IPS DF 19.7 (cell line): ENCODE measurements at places on chromosomes 4 and X.

DNA sequence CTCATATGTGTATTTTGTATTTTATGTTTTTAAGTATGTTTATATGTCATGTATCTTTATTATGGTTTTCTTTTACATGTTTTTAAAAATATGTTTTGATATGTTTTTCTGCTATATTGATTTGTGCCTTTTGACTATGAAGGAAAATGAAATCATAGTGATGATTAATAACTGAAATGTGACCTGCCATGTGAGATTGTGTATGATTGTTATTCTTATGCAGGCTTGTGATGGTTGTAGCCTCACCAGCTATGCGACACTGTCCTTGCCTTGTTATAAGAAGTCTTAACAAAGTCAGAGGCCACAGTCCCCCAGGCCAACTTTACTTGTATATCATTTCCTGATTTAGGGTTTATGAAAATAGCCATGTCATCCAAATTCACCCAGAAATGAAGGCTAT is 83.2 kb downstream of the TMEM131L start:
- no peak for DNase-seq

DNA sequence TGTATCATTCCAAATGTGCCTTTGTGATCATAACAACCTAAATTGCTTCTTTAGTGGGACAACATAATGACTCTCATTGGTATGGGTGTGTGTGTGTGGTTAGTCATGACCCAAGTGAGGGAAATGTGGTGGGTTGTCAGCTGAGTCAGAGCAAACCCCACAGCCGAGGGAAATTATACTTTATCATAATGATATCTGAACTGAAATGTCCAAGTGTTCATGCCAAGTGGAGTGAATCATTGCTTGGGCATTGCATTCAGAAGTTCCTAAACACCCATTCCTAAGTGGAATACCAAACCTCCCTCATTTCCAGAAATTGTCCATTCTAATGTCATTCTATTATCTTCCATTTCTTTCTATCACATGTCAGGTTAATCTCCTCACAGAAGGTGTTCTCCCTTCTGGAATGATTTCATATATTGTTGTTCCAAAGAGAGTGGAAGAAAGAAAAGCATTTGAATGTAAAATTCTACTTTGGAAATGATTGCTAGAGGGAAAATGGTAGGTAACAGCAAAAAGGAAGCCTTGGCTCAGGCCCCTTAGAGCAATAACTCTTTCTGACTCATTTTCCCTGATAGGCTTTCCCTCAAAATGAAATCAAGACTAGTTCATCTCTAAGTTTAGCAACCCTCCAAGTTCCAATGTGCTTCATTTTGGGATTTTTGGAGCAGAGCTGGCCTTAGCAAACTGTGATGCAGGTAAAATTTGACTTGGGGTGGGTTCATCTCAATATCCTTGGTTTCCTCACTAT is 230.7 kb upstream of the KCNIP4 start:
- no peak for DNase-seq

- no peak for DNase-seq
These were observed 153.3 kb downstream of the IL15 start for GRCh38 chr4:141789716-141790115.

DNA sequence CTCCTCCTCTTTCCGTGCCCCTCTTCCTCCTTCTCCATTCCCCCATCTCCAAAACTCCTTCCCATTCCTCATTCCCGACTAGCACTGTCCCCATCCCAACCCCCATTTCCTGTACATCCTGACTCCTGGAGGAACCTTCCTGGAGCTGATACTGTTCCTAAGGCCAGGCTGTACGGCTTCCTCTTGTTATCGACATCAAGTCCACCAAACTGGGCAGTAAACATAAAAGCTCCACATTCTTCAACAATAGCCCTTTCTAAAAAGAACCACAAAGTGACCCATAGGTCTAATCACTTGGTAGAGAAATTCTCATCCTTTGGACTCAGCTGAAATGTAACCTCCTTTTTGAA is 22.9 kb downstream of the AWAT2 start:
- DNase-seq, result no peak

DNA sequence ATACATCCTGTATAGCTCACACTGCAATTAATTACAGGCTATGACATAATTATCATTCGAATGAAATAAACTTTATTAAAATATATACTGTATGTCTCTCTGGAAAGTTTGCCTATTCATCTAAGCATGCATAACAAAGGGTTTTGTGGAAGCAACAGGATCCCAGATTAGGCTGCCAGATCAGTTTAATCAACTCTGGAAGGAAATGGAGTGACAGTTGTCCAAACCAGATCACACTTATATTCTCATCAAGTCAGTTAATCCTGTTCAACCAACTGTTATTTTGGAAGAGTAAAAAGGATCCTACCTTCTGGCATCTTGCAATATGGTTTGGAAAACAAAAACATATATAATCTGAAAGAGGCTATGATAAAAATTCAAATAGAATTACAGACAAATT is 312.2 kb downstream of the FAT4 start:
- DNase-seq, result no peak

- no peak for DNase-seq
These were observed 311.3 kb upstream of the HS3ST1 start for GRCh38 chr4:11739992-11740391.

DNA sequence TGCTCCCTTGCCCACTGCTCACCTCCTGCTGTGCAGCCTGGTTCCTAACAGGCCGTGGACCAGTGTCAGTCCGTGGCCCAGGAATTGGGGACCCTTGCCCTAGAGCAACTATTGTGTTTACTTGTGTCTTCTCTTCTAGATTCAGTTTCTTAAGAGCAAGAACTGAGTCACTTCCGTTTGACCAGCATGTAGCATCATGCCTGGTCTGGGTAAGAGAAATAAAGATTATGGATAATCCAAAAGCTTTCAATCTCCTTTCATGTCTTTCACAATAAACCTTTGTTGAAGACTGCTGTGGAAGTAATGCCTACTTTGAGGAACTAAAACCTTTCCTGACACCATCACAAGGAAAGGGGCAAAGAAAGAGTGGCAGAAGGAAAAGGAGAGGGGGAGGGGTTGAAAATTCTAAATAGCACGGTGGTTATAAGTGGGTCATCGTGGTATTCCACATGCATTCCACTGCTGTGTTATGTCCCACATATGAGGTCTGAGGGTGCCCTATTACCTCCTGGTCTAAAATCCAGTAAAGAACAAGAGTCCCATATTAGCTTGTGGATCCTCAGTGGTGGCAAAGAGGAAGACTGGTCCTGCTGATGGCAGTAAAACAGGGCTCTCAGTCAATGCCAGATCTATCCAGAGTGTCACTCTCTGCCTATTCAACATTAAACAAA is 133.4 kb downstream of the RASL11B start:
- no peak for DNase-seq

GRCh38 chr4:187451776-187452175 is 543.8 kb upstream of the ZFP42 start:
- DNase-seq, result no peak

GRCh38 chr4:147799986-147800555 is 68.2 kb downstream of the ARHGAP10 start:
- DNase-seq, result no peak

DNA sequence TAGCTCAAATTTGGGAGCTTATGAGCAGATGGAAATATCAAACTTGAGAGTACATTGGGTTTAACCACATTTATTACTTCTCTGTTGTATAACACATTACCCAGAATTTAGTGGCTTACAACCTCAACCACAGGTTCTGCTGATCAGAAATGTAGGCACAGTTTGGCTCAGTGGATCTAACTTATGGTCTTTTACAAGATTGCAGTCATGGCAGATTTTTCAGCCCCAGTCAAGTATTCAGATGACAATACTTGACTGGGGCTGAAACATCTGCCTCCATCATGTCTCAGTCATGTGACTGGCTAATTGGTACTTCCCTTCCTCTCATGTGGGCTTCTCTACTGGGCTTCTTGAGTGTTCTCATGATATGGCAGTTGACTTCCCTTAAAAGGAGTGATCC is 44.0 kb upstream of the ADAD1 start:
- DNase-seq, result no peak

- DNase-seq, result no peak
These were observed 974.9 kb downstream of the RPA4 start for GRCh38 chrX:97858592-97858991.

DNA sequence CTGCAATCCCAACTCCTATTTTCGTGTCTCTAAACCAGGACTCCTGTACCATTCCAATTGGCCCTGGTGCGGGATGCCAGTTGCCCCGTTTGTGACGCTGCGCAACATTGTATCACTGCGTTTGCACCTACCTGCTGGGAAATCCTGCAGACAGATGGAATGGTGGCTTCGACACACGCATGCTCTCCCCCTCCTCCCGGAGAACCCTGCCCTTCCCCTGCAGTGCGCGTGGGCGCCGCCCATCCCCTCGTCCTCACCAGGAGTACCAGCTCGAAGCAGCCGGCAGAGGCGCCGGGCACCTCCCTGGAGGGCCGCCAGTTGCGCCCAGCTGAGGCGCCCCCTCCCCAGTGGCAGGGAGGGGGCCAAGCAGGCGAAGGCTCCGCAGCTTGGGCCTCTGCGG is 1.4 kb downstream of the DGKK start:
- no peak for DNase-seq

DNA sequence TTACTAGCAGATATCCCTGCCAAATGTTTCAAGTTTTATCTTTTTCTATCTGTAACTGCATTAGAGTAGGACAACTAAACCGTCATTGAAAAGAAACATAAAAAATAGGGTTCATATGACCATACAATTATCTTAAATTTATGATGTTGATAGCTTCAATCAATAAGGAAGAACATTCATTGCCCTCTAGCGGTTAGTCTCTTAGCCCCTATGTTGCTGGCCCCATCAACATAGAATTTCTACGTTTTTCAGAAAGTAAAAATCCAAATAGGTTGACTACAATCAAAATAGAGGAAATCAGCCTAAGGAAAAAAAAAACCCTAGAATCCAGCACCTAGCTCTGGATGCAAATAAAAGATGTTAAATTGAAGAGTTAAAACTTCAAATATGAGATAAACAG is 225.1 kb upstream of the ITM2A start:
- DNase-seq, result no peak

DNA sequence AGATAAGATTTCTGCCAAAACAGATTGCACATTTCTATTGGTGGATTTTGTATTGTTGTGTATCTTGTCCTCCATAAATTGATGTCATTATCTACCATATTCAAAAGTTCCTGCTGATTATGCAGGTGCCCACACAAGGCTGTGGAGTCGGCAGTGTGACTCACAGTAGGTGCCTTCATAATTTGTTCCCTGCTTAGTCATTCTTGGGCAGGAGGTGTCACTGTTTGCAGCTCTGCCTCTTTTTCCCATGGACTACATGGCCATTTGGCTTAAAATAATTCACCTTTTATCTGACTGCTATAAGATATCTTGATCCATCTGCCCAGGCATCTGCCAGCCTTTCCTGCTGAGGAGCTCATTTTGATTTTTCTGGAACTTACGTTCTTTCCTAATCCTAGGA is 33.6 kb upstream of the ENPEP start:
- DNase-seq, result no peak

- DNase-seq, result no peak
These were observed 47.8 kb downstream of the FHDC1 start for GRCh38 chr4:152983774-152984411.

DNA sequence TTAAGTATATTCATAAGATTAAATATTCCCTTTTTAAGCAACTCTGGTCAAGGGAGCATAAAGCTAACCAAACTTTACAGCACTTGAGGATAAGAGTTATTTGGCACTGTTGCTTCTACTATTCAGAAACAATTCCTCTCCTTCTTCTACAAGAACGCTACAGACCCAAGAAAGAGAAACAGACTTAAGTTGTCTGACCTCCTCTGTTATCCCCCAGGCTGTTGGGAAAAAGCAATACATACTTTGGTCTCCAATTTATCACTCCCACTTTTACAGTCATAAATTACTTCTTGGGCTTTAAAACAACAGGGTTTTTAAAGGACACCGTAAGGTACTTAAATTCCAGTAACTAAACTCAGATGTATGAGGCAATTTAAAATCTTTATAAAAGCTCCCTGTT is 147.4 kb downstream of the COL25A1 start:
- DNase-seq, result no peak

- DNase-seq, result no peak
These were observed 79.8 kb upstream of the STOX2 start for GRCh38 chr4:183825346-183825745.

- no peak for DNase-seq
These were observed 886 bp upstream of the NDST3 start for GRCh38 chr4:118033148-118034052.

DNA sequence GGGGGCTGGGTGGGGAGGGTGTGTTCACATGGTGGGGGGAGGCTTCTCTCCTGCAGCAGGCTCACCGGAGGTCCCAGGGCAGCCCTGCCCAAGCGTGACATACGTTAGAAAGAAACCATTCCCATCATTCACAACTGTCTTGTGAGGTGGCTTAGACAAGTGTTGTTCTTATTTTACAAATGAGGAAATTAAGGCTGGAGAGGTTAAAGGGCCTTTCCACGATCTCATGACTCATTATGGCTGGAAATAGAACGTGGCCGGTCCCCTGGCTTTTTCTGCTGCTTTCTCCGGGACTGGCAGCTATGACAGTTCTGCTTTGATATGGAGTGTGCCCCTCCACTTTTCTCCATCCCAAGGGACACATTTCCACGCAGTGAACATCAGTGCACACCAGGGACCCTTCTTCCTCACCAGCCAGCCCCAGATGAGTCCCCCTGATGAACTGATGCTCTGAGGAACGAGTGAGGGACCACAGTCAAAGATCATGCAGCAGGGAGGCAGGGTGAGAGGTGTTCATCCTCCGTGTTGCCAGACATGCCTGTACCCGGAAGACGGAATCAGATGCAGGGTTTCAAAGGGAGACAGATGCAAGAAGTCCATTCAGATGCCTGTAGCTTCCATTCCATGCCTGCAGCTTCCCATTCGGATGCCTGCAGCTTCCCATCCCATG is 64.0 kb upstream of the ACSL1 start:
- no peak for DNase-seq

DNA sequence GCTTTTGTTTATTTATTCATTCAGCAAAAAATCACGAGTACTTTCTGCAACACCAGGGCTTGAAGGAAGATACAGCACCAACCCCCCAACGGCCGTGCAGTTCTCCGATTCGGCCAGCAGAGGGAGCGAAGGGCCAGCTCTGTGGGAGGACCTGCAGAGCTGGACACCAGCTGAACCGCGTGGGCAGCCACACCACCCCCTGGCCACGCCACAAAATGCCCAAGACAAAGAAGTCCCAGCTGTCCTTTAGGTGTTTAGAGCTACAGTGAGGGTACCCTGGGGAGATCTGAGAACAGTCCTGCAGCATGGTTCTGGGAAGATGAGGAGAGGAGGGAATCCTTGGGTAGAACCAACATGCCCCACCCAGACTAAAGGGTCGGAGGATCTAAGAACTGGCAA is 83.1 kb downstream of the RELL1 start:
- no peak for DNase-seq

DNA sequence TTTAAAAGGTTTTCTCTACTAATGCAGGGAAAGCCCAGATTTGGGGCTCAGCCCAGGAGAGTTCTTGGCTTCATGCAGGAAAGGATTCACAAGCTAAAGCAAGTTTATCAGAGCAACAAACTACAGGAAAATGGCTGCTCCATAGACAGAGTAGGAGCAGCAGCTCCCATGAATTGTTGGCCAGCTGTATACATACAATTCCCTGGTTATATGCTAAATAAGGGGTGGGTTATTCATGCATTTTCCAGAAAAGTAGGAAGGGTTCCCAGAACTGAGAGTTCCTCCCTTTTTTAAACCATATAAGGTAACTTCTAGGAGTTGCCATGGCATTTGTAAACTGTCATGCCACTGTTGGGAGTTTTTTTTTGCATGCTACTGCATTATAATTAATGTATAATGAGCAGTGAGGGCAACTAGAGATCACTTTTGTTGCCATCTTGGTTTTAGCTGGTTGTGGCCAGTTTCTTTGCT is 2.6 kb downstream of the C4orf33 start:
- no peak for DNase-seq
